Stimulated activated CD4-positive, alpha-beta T cell treated with anti-CD3 and anti-CD28 coated beads, Interleukin-15, amount 100 ng/mL, for 48 hours (primary cell): ENCODE measurements at places on chromosomes 2 and 18.

- DNase-seq: no peak
Observed at GRCh38 chr2:116716038-116716437, 1098.5 kb upstream of the DDX18 start.

DNA sequence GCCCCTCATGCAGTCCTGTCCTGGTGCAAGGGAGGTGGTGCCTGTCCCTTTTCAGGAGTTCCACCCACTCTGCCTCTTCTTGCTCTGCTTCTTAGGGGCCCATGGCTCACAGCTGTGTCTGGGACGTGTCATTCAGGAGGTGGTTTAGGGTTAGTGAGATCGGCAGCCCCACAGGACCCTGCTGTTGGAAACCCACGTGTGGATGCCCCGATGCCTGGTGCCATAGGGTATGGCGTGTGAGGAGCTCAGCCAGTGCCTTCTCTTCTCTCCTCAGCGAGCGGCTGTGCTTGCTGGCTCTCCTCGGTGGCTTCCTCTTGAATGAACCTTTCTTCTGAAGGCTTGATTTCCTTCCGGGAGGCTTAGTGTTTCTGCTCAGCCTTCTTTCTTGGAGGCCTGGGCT, 55.2 kb downstream of the LDLRAD4 start:
- no peak for DNase-seq

- DNase-seq: no peak
Observed at GRCh38 chr2:231348704-231349373, 46.7 kb upstream of the B3GNT7 start.

GRCh38 chr18:8519102-8519501, 90.1 kb upstream of the RAB12 start:
- DNase-seq: no peak

GRCh38 chr2:96895032-96895745, 25.3 kb upstream of the SEMA4C start:
- no peak for DNase-seq

DNA sequence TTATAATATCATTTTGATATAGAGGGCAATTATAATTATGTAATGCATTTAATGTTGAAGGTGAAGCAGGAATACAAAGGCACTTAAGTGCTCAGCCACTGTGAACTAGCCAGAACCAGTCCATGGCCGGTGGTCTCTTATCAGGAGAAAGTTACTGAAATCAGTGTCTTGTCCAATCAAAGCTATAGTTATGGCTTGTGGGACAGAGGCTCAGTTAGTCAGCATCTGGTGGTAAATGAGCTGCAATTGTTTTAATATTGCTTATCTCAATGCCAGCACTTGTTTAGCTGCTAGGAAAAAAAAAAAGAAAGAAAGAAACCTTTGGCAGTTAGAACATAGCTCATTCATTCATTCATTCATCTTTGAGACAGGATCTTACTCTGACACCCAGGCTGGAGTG, 3.8 kb upstream of the ALS2 start:
- no peak for DNase-seq

DNA sequence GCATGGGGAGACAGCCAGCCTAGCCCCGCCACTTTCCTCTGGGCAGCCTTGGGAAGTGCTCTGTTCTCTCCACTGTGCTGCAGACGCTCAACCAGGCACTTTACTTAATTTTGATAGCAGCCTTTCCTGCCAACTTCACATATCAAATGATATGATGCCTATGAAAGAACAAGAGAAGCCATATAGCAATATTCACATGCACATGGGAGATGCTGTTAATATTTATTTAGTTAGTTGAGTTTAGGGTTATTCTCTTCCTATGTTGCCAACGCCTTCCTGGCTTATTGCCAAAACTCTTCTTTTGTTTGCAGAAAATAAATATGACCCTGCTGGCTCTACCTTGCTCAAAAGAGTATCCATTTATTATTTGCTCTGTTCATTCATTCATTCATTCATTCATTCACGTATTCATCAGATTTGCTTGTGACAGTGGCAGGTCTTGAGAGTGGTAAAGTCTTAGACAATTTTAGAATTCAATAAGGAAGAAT, 99.3 kb downstream of the GATA6 start:
- no peak for DNase-seq

GRCh38 chr2:207506426-207506825, 23.3 kb upstream of the CREB1 start:
- no peak for DNase-seq

DNA sequence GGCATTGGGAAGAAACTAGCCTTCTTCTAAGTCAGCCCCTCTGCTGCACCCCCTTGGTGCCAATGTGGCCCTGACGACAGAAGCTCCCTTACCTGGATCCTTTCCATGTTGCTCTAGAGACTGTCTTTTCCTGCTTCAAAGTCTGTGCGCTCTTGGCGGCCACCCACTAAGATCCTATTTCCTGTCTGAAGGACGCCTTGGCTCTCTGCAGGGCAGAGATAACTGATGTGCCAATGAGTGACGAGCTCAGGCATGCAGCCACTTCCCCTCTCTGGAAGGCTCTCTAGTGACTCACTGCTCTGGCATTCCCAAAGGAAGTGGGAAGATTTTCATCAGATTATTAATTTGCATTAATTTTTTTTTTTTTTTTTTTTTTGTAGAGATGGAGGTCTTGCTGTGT, 273.5 kb downstream of the CDH20 start:
- no peak for DNase-seq

GRCh38 chr2:129062146-129062912, 743.7 kb upstream of the HS6ST1 start:
- no peak for DNase-seq

- no peak for DNase-seq
Observed at GRCh38 chr18:46388286-46388685, 268.7 kb downstream of the LOXHD1 start.

DNA sequence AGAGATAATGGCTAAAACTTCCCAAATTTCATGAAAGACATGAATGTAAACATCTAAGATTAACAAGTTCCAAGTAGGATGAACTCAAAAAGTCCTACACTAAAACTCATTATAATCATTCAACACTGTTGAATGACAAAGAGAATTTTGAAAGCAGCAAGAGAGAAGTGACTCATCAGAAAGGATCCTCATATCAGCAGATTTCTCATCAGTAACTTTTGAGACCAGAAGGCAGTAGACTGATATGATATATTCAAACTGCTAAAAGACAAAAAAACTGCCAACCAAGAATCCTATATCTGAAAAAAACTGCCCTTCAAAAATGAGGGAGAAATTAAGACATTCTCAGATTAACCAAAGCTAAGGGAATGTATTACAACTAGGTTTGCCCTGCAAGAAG, 130.6 kb upstream of the OTX1 start:
- no peak for DNase-seq

- no peak for DNase-seq
Observed at GRCh38 chr2:173185437-173185836, 109.8 kb downstream of the MAP3K20 start.

GRCh38 chr2:44016282-44016681, 20.5 kb upstream of the LRPPRC start:
- peak; percentile 13 for DNase-seq

DNA sequence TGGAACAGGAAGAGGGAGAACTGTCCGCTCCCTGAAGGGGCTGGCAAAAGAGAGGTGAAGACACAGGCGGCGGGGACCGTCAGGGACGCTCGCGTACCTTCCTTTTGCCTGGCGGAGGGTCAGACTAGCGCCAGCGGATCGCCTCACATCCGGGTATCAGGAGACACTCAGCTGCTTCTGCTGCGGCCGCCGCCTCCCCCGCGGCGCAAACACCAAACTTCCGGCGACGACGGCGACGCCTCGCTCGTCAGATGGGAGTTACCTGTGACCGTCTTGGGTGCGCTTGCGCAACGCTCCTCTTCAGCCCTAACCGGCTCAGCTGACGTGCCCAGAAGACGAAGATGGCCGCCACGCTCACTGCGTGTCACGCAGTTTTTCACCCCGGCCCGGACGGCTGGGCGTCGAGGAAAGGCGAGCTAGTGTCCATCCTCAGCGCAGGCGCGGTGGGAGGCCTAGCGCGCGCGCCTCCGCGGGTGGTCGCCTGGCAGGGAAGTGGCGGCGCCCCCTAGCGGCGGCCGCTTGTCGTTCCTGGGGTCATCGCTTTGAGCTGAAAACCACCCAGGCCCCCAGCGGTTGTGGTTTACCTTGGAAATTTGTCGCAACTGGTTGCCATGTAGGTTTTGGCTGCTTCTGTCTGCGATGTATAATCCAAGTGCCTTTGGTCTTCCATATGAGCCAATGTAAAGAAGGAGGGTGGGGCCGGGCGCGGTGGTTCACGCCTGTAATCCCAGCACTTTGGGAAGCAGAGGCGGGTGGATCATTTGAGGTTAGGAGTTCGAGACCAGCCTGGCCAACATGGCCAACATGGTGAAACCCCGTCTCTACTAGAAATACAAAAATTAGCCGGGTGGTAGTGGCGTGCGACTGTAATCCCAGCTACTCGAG, at the start of gene ESCO1:
Gene ESCO1, minus strand, starts transcription at position 179 of the 885 bp plus-strand sequence. CDS start 25,861 bp downstream, outside the sequence.
- DNase-seq: peak; percentile 94

DNA sequence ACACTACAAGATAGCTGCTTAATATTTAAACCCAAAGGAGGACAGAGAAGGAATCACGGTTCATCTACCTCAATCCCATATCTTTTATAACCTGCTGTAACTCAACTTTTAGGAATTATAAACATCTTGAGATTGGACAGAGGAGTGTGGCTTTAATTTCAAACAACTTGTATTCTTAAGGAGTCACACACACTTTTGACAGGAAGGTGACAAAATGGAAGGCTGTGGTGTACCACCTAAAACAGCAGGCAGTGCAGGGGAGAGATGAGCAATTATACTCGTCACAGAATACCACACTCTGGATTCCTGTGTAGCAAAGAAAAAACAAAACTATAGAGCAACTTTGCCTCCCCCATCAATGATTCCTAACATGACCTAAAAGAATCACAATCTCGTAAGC, 194.8 kb downstream of the ZEB2 start:
- peak; percentile 43 for DNase-seq

GRCh38 chr2:163592954-163593622, 142.7 kb downstream of the FIGN start:
- no peak for DNase-seq

DNA sequence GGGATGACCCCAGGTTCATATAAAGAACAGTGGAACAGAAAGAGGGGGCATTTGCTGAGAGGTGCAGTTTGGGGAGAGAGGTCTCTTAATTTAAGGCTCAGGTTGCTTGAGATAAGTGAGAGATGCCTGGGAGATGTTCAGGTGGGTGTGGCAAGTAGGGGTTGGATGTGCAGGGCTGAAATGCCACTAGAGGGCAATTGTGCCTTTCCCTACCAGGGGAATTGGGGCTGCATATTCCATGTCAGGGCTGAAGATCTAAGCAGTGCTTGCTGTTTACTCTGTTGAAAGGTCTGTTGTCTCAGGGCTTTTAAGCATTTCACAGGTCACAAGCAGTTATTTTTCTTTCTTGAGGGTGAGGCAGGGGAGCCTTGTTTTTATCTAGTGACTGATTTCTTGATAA, 7.8 kb downstream of the CCDC85A start:
- DNase-seq: no peak

GRCh38 chr2:150296770-150297546, 190.5 kb downstream of the RND3 start:
- DNase-seq: no peak

GRCh38 chr2:207693641-207694249, 17.7 kb upstream of the CCNYL1 start:
- DNase-seq: no peak

- no peak for DNase-seq
Observed at GRCh38 chr2:233764761-233765160, 4.7 kb downstream of the UGT1A1 start.

GRCh38 chr18:62768558-62768943, 53.2 kb downstream of the PHLPP1 start:
- no peak for DNase-seq

GRCh38 chr18:8701546-8702118, 3.7 kb upstream of the MTCL1 start:
- no peak for DNase-seq

- DNase-seq: no peak
Observed at GRCh38 chr2:69561101-69561500, 82.4 kb downstream of the AAK1 start.

DNA sequence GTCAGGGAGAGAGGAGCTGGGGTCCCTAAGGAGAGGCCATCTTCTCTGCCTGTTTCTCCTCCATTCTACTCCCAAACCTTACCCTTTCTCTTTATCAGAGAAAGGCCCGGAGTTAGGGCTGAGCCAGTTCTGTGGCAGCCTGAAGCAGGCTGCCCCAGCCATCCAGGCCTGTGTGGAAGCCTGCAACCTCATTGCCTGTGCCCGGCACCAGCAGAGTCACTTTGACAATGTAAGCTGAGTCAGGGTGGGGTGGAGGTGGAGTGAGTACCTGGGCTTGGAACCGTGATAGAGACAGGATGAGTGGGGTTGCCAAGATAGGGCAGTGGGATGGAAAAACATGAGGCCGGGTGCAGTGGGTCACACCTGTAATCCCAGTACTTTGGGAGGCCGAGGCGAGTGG, 5.2 kb downstream of the CHRNG start:
- no peak for DNase-seq

DNA sequence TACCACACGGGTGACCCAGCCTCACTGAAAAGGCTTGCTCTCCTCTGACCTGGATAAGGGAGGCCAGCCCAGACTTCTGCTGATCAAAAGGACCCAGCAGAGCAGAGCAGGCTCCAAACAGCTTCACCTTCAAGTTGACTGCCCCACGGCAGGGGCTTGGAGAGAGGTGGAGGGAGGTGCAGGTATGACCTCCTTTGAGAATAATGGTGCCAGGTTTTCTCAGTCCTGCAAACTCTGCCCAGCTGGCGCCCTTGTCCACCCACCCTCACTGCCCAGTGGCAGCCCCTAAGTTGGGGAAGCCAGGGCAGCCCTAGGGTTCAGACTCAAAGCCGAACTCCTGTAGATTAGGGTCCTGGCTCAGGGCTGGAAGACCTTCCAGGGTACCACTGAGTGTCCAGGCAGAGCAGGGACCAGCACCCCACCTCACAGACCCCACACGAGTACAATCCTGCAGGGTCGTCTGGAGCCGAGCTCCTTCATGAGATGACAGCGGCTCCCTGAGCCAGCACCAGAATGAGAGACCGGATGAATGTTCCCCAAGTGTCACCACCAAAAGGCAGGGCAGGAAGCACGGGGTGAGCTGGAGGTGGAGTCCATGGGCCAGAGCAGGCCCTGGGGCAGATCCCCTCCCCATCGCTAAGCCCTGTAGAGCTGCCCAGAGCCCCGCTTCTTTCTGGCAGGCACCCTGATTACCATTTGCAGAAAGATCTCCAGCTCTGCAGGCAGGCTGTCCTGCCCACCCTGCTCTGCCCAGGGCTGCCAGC, 3.6 kb upstream of the GPC1 start:
- DNase-seq: no peak

GRCh38 chr2:221372159-221372884, 199.8 kb downstream of the EPHA4 start:
- DNase-seq: no peak

- no peak for DNase-seq
Observed at GRCh38 chr2:233152541-233152940, 92.4 kb downstream of the INPP5D start.

- DNase-seq: no peak
Observed at GRCh38 chr18:9429662-9429993, 45.7 kb upstream of the RALBP1 start.

GRCh38 chr18:37525262-37525585, 40.4 kb downstream of the CELF4 start:
- DNase-seq: no peak

GRCh38 chr2:230929381-230930148, 4.5 kb upstream of the GPR55 start:
- DNase-seq: no peak

GRCh38 chr18:61893309-61893970, 633 bp upstream of the RNF152 start:
- DNase-seq: no peak

GRCh38 chr18:5558851-5559250, 15.1 kb upstream of the EPB41L3 start:
- DNase-seq: no peak
